ENCODE measurements at places on chromosomes 11 and 22.
A peak's percentile ranks its signal among the peaks of the same experiment; 100 is the strongest.

- H3K27ac ChIP-seq = peak overlapping the region; percentile 80
- H3K27me3 ChIP-seq = no peaks in the 10 kb centered on the region
- peak overlapping the region; percentile 78 for H3K4me3 ChIP-seq
- no peaks in the 10 kb centered on the region for H3K36me3 ChIP-seq
Measured at GRCh38 chr22:19986410-19987341, 29.9 kb downstream of the ARVCF start.

GRCh38 chr11:62391642-62392425 lies 27.0 kb upstream of the SCGB1A1 start:
- no peaks in the 10 kb centered on the region for H3K27me3 ChIP-seq
- no peaks in the 10 kb centered on the region for H3K36me3 ChIP-seq
- no peak for DNase-seq
- H3K4me3 ChIP-seq = no peak overlapping the region
- H3K4me1 ChIP-seq = peaks cover 4% of the 10 kb centered on the region

DNA sequence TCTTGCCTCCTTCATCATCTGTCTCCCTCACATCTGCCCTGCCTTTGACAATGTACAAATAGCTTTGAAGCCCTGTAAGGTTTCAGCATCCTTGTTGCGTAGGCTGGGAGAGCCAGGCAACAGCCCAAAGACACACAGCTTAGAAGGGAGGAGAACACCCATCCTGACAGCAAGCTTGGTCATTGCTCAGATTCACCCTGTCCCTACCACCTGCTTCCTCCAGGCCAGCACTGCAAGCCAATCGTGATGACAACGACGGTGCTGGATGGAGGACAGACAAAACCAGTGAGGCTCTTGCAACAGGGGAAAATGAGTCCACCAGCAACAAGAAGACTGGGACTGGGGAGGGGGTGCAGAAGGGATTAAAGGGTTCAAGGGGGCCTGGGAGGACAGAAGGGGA lies 32.9 kb upstream of the CD5 start:
- no peaks in the 10 kb centered on the region for H3K36me3 ChIP-seq
- no peak for DNase-seq
- H3K4me3 ChIP-seq = no peak overlapping the region
- H3K27me3 ChIP-seq = no peaks in the 10 kb centered on the region
- H3K4me1 ChIP-seq = no peaks in the 10 kb centered on the region

DNA sequence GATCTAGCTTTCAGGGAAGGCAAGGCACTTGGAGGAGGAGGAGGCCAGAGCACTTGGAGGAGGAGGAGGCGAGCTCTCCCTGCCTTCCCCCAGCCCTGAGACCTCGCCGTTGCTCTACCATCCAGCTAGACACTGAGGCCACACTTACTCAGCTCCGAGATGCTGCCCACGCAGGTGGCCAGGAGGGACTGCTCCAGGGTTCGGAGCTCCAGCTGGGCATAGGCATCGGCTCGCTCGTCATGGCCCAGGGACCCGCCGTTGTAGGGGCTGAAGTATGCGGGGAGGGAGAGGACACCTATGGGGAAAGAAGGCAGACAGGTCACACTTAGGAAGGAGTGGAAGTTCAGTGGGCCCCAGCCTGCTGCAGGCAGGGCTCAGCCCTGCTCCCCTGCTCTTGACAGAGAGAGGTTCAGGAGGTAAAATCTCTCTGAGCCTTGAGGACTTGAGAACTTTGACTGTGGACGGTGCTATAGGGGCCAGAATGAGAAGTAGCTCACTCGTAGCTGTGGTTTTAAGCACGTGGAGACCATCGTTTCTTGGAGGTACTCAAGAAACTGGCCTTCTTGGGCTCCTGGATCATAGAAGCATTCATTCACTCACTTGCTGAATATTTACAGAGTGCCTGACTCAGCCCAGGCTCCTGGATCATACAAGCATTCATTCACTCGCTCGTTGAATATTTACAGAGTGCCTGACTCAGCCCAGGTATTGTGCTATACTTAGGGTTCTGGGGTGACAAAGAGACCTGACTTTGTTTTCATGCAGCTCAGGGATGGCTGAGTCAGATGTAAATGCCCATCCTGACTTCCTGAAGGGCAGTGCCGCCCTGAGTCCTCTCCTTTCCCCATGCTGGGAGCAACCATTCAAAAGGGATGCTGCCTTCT lies 99.2 kb downstream of the NAT10 start:
- no peaks in the 10 kb centered on the region for H3K36me3 ChIP-seq
- no peak for DNase-seq
- no peak overlapping the region for H3K27ac ChIP-seq
- no peaks in the 10 kb centered on the region for H3K4me1 ChIP-seq
- H3K4me3 ChIP-seq = no peak overlapping the region
- H3K27me3 ChIP-seq = no peaks in the 10 kb centered on the region

DNA sequence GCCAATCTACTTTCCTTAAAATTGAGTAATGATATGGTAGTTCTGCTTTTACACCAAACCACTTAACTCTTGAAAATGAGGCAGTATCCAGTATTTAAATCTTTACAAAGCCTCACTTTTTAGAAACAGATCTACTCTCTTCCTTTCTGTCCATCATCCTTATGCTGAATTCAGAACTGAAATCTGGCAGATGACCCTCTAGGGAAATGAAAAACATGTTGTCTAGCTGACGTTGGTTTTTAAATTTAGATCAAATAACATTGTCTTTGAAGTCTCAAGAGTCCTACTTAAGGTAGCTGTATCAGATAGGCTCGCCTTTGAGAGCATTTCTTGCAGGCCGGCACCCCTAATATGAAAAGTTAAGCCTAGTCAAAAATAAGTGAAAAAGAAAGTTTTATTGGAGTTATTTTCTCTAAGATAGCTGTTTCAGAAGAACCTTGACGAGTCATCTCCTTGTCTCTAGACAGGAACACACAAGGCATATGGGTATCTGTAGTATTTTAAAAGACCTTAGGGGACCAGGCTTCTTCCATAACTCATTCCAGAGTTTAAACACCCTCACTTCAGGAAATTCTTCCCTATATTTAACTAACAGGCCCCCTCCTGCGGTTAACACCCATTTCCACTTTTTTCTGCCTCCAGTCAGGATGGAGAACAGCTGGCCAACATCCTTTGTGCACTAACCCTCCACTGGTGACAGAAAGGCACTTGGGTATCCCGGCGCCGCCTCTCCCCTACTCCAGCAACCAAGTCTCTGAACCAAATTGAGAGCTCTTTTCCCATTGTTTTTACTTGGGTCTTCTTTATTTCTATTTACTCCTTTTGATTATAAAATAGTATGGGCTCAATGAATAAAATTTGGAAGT lies 81.2 kb downstream of the WNT11 start:
- no peaks in the 10 kb centered on the region for H3K27me3 ChIP-seq
- DNase-seq = no peak
- no peak overlapping the region for H3K4me3 ChIP-seq
- peaks cover 12% of the 10 kb centered on the region for H3K4me1 ChIP-seq
- H3K36me3 ChIP-seq = no peaks in the 10 kb centered on the region

GRCh38 chr22:35612903-35613302 lies 4.2 kb downstream of the MB start:
- DNase-seq = no peak
- H3K27ac ChIP-seq = no peak overlapping the region
- peaks cover 11% of the 10 kb centered on the region for H3K27me3 ChIP-seq
- no peaks in the 10 kb centered on the region for H3K4me1 ChIP-seq
- H3K4me3 ChIP-seq = no peak overlapping the region
- H3K36me3 ChIP-seq = no peaks in the 10 kb centered on the region

DNA sequence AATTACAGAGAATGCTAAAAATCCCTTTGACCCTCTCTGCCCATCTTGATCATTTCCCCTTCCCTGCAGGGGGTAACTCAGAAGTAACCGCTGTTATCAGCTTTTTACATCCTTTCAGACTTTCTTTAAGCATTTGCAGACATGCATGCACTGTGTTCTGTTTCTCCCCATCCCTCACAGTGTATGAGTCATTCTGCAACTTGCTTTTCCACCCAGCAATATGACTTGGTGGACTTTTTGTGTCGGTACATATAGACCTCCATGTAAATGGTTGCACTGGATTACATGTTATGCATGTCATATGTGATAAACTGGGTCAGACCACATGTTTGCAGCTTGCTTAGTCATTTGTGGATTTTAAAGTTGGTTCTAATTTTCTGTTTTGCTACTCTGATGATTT lies 87.7 kb upstream of the NECTIN1 start:
- H3K27ac ChIP-seq = no peak overlapping the region
- no peak for DNase-seq
- no peaks in the 10 kb centered on the region for H3K4me1 ChIP-seq
- H3K36me3 ChIP-seq = no peaks in the 10 kb centered on the region
- no peak overlapping the region for H3K4me3 ChIP-seq

GRCh38 chr11:25733777-25734176 lies 598.2 kb upstream of the ANO3 start:
- no peak for DNase-seq
- H3K27ac ChIP-seq = no peak overlapping the region
- no peaks in the 10 kb centered on the region for H3K4me1 ChIP-seq
- no peak overlapping the region for H3K4me3 ChIP-seq
- no peaks in the 10 kb centered on the region for H3K36me3 ChIP-seq
- no peaks in the 10 kb centered on the region for H3K27me3 ChIP-seq

DNA sequence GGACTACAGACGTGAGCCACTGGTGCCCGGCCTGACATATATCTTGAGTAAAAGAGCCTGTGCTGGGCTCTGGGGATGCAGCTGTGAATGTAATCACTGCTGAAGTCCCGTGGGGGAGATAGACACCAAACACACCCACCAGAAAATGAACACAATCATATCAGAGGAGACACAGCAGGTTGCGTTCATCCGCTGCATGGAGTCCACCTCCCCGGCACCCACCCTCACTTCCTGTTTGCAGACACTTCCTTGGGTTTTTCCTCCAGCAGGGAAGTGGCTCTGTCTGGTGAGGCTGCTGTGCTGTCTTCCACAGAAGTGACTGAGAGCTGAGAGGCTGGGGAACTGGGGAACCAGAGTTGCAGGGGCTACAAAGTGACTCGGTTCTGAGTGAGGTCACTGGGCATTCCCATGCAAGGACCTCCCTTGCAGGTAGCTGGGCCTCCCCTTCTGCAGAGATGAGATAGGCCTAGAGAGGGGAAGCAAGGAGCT lies 7.2 kb downstream of the MICALL1 start:
- no peak overlapping the region for H3K4me3 ChIP-seq
- H3K27me3 ChIP-seq = no peaks in the 10 kb centered on the region
- H3K36me3 ChIP-seq = peaks cover 2% of the 10 kb centered on the region
- H3K27ac ChIP-seq = no peak overlapping the region
- H3K4me1 ChIP-seq = no peaks in the 10 kb centered on the region

DNA sequence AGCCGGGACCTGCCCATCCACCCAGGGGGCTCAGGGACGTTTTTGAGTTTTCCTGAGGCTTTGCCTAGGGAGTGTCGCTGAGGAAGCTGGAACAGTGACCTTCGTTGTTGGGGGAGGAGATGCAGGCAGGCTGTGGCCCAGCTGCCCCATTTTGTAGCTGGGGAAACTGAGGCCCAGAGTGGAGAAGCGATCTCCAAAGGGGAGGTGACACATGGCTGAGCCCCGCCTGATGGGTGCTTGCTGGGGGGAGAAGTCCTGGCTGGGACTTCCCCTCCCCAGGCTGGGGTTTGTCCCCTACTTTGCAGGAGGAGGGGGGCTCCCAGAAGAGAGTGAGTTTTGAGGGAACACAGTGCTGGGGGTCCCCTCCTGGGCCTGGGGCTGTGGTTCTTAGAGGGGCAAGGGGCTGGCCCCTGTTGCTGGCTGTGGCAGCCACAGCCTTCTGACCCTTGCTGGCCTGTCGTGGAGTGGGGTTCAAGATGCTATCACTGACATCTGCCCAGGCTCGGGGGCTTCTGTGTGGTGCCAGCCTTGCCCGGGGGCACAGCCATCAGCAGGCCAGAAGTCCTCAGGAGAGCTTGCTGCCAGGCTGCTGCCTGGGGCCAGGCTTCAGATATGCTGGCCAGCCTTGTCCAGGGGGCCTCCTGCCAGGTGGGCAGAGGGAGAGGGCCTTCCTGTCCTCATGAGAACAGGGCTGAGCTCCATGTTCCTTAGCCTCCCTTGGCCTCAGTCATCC lies 21.4 kb downstream of the KCNQ1 start:
- no peak for DNase-seq
- no peaks in the 10 kb centered on the region for H3K4me1 ChIP-seq
- no peaks in the 10 kb centered on the region for H3K27me3 ChIP-seq
- no peaks in the 10 kb centered on the region for H3K36me3 ChIP-seq

DNA sequence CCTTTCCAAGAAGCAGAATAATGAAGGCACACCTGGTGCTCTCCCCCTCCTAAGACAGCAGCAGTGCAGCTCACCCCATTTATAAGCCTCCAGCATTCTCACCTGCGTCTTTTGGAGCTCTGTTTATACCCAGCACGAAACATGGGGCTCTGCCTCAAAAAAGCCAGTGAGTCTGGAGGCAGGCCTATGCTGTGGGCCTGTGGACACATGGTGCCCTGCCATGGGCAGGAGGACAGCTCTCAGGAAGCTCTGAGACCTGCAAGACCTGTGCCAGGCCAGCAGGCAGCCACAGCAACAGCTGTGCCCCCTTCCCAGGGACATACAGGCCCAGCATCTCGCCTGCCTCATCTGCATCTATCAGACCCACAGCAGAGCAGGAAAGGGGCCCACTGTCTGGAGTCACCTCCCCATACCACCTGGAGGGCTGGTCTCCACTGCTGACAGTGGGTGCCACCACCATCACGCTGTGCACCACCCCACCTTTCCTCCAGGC lies 64.2 kb downstream of the DGCR2 start:
- H3K36me3 ChIP-seq = peaks cover 5% of the 10 kb centered on the region
- no peak overlapping the region for H3K27ac ChIP-seq
- H3K27me3 ChIP-seq = no peaks in the 10 kb centered on the region
- H3K4me1 ChIP-seq = peaks cover 8% of the 10 kb centered on the region

DNA sequence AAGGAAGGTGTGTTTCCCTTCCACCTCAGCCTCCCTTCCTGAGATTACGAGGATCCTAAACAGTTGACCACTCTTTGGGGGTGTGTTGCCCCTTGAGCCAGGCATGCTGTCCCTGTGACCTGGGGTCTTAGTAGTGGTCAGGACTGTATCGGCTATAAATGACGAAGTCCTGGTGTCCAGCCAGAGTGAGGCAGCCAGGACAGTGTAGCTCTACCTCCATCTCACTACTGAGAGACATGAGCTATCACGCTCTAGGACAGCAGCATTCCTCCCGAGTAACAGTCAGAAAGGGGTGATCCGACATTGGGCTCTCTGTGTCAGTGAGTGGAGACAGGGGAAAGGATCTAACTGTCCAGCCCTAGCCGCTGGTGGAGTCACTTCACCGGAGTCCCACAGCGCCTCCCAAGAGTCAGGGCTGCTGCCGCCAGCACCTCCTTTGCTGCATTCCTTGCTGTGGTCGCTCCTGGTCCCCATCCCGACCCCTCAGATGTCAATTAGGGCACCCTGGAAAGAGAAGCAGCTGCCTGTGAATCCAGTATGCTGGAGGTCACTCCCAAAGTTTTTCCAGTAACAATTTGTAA lies 3.3 kb upstream of the B3GNT6 start:
- H3K4me3 ChIP-seq = no peak overlapping the region
- H3K4me1 ChIP-seq = no peaks in the 10 kb centered on the region
- no peak for DNase-seq
- no peaks in the 10 kb centered on the region for H3K36me3 ChIP-seq
- H3K27me3 ChIP-seq = peaks cover 15% of the 10 kb centered on the region
